ENCODE measurements at places on chromosomes 2 and 18.

GRCh38 chr2:26455037-26455669 lies 22.8 kb downstream of the OTOF start:
- no peak for DNase-seq

- no peak for DNase-seq
These were observed 335 bp downstream of the ERFE start for GRCh38 chr2:238159071-238159539.

GRCh38 chr18:9658087-9658641 lies 43.8 kb upstream of the PPP4R1 start:
- no peak for DNase-seq

DNA sequence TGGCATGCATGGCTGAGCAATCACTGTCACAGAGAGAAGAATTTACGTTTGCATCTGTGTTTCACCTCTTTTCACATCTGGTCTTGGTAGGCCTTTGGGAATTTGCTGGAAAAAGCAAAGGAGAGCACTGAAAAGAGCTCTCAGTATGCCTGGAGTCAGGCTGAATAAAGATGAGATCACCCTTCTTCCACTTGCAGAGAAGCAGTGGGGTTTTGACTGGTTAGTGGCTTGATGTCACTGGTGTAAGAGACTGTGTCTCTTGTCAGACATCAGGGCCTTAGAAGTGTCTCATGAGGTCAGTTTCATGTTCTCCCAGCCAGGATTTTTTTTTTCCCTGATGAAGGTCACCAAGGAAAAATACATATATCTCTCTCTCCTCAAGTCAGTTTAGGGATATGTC lies 353.8 kb downstream of the INSIG2 start:
- DNase-seq: no peak

DNA sequence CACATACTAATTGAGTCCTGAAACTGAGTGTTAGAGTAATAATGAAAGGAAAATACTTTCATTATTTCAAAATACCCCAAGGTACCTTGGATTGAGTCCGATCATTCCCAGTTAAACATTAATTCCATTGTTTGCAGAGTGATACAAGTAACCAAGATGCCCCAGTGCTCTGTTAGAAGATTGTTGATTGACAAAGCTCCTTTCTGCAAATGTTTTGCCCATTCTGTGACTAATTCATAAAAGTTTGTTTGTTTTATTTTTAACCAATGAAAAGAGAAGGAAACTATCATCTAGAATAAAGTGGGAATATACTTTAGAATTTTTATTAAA lies 124.0 kb downstream of the GULP1 start:
- DNase-seq: no peak

All from GM04504 (cell line).